ENCODE measurements at places on chromosomes 16 and 17.

GRCh38 chr17:81722184-81723120, 10.4 kb downstream of the SLC25A10 start:
- no peak for DNase-seq

DNA sequence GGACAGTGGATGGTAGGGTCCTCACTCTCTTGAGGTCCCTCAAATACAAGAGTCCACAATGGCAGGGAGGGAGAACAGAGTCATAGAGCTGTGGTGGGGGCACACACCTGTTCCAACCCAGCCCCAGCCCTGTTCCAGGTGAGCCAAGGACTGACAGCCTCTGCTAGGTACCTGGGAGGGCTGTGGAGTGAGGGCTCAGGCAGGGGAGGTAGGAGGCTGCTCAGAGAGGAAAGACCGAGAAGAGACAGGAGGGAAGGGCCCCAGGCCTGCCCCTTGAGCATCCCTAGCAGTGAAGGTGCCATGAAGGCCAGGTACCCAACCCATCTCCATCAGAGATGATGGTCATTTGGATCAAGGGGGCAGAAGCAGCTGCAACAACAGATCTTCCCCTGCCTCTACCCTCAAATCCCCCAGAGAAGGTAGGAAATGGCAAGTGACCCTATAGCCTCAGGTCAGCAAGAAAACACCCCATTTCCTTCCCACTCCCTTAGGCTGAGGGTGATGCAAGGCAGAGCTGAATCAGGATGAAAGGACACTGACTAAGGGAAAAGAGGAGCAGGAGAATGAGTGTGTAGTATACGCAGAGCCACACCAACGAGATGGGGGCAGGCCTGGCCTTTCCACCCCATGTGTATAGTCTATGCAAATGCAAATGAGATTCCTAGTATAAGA, 28.6 kb downstream of the CD300LG start:
- DNase-seq, result no peak

- no peak for DNase-seq
These were observed 17.5 kb downstream of the RHOT1 start for GRCh38 chr17:32159586-32160438.

- no peak for DNase-seq
These were observed 27.1 kb upstream of the SCNN1B start for GRCh38 chr16:23274968-23275367.

Measured in right renal pelvis (tissue), 4 donors.